Esophagus squamous epithelium (tissue), 5 donors: ENCODE measurements at places on chromosomes 1 and 21. TPM values are rescaled to one million over a fixed set of nuclear protein-coding genes. Genes with fewer than 3 reads are reported as not detected.
A peak's percentile ranks its signal among the peaks of the same experiment; 100 is the strongest.

DNA sequence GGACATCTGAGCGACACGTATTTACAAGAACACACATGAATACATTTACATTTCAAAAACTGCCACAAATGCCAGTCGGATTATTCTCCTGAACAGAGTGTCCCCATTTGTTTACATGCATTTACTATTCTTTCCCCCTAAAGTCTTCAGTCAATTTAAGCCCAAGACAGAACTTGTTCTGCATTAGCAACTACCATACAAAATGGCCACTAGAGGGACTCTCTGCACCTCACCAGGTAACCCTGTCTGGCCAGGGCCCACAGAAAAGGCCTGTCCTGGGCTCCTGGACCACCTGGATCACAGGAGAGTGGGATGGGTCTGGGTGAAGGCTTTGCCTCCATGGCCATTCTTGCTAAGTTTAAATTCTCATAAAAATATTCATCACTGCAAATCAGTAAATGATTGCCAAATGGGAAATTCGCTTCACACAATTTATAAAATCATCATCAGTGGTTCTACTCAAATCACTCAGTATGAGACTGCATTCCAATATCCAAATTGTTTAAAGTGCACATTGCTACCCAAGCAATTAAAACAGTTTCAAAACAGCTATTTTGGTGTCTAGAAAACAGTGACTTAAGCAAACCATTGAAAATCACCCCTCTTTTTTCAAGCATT is 12.5 kb upstream of the GUCA2A start:
- no peak overlapping the region for H3K4me3 ChIP-seq
- peaks cover 24% of the 10 kb centered on the region for H3K4me1 ChIP-seq
- no peak for DNase-seq
- H3K27me3 ChIP-seq = no peaks in the 10 kb centered on the region

DNA sequence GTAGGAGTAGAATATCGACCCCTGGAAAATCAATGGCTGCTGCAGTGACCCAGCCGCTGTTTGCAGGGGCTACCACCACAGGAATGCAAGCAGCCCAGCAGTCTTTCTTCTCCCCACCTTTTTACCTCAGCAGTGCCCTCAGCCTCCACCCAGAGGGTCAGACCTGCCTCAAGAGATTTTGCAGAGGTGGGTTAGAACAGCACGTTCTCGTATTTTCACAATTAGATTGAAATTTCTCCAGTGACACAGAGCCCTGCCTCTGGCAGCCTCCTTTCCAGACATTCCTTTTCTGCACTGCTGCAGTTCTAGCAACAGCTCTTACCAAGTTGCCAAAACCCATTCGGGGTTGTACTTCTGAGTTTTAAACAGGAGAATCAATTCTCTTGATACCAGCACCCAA is 38.3 kb upstream of the PIGV start:
- DNase-seq = no peak
- no peaks in the 10 kb centered on the region for H3K27me3 ChIP-seq
- no peaks in the 10 kb centered on the region for H3K36me3 ChIP-seq
- no peak overlapping the region for H3K4me3 ChIP-seq

DNA sequence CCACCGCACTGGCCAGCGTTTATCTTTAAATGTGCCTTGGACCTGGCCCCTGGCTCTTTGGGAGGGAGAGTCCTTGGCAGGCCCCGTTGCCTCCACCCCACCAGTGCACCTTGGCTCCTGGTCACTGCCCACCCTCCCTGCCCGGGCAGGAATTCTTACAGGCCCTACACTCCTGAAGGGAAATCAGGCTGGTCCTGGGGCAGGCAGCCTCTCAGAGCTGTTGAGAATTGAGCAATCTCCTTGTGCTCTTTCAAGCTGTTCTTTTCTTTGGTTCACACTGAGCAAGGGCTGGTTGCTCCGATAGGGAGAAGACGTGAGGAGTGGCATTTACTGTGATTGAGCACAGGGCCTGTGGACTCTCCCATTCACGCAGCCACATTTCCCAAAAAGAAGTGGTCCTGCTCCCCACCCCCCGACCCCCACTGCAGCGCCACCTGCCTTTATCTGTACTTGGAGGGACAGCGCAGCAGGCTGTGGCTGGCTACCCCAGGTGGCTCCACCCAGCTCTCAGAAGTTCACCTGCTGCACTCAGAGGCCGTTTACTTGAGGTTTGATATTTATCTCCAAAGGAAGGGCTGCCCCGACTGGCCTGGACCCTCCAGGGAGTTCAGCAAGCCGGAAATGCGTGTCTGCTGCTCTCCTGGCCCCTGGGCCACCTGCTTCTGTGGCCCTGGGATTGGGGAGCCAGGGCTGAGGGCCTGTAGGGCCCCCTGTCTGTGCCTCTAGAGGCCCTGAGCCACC is 47.8 kb downstream of the SKI start:
- H3K36me3 ChIP-seq = no peaks in the 10 kb centered on the region
- H3K4me3 ChIP-seq = no peak overlapping the region
- H3K27me3 ChIP-seq = no peaks in the 10 kb centered on the region
- peak overlapping the region; percentile 74 for H3K27ac ChIP-seq
- no peak for DNase-seq

DNA sequence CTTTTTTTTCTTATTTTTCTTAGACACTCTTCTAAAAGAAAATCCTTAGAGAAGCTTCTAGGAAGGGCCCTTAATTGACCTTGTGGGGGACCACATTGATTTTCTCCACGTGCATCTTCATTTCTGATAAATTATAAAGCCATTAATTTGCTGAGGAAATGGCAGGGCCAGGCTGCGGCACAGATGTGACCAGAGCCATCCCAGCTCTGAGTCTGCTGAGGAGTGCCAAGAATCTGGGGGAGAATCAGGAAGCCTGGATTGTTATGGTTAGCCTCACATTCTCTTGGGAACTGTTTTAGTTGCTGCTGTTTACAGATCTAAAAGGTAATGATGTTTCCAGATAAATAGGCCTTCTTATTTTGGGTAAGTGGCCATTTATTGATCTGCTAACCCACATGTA is 16.2 kb downstream of the PROX1 start:
- H3K4me3 ChIP-seq = no peak overlapping the region
- no peaks in the 10 kb centered on the region for H3K27me3 ChIP-seq
- DNase-seq = no peak
- no peaks in the 10 kb centered on the region for H3K4me1 ChIP-seq

- no peaks in the 10 kb centered on the region for H3K27me3 ChIP-seq
- no peak overlapping the region for H3K27ac ChIP-seq
- no peaks in the 10 kb centered on the region for H3K36me3 ChIP-seq
- no peak for DNase-seq
- peaks cover under 1% of the 10 kb centered on the region for H3K4me1 ChIP-seq
Observed at GRCh38 chr21:39644062-39644560, 31.4 kb downstream of the B3GALT5 start.

- H3K27ac ChIP-seq = no peak overlapping the region
- no peak for DNase-seq
- H3K27me3 ChIP-seq = no peaks in the 10 kb centered on the region
- no peak overlapping the region for H3K4me3 ChIP-seq
- no peaks in the 10 kb centered on the region for H3K4me1 ChIP-seq
Observed at GRCh38 chr21:22253761-22254160, 1255.6 kb downstream of the NCAM2 start.

GRCh38 chr1:177305040-177306018 is 134.6 kb downstream of the BRINP2 start:
- no peak overlapping the region for H3K4me3 ChIP-seq
- DNase-seq = no peak
- no peaks in the 10 kb centered on the region for H3K4me1 ChIP-seq
- H3K27me3 ChIP-seq = no peaks in the 10 kb centered on the region

DNA sequence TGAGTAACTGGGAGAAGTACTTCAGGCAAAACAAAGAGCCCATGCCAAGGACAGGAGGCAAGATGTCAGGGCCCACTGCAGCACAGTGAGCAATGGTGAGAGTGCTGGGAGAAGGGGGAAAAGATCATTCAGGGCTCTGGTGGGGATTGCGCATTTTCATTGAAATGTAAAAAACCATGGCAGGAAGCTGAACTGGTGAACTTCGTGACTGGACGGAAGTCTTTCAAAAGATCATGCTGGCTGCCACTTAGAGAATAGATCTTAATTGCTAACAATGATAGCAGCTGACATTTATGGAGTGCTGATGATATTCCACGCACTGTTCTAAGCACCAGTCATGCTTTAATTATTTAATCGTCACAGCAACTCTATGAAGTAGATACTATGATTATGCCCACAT is 107.0 kb downstream of the TGFBR3 start:
- H3K36me3 ChIP-seq = no peaks in the 10 kb centered on the region
- no peaks in the 10 kb centered on the region for H3K4me1 ChIP-seq
- no peak for DNase-seq
- peak overlapping the region; percentile 75 for H3K27ac ChIP-seq

DNA sequence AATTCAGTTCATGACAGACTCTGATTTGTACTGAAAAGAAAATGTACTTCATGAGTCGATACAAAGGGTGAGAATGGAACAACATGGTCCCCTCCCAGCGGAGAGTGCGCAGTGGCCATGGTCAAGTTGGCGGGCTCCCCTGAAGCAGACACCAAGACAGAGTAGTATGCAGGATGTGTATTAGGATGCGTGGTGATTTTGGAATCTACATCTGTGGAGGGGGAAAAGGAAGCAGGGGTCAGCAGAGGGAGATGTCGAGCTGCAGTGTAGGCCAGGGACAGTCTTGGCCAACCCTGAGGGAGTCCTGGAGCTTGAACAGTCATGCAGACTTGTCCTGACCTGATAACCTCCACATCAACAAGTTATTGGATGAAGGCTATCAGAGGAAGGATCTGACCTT is 481.0 kb downstream of the OMA1 start:
- no peaks in the 10 kb centered on the region for H3K4me1 ChIP-seq
- H3K27ac ChIP-seq = no peak overlapping the region
- no peak overlapping the region for H3K4me3 ChIP-seq
- DNase-seq = no peak

GRCh38 chr1:14659913-14660312 is 61.4 kb downstream of the KAZN start:
- no peak overlapping the region for H3K4me3 ChIP-seq
- H3K27me3 ChIP-seq = no peaks in the 10 kb centered on the region
- no peak overlapping the region for H3K27ac ChIP-seq
- H3K4me1 ChIP-seq = no peaks in the 10 kb centered on the region
- H3K36me3 ChIP-seq = no peaks in the 10 kb centered on the region

DNA sequence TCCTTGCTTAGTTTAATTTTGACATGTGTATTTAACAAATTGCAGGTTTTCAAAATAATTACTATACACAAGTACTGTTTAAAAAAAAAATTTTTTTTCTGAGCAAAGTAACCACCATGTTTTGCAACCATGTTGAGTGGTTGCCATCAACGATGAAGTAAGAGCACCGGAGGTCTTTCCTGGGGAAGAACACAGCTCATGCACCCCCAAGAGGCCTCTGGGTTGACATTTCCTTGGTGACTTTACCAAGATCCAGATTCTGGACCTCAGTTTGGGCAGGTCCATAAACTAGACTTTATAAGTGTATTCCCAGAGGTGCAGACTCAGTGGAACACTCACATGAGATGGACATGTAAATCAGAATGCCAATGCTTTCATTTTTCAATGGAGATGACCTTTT is 36.8 kb upstream of the RALGPS2 start:
- H3K4me1 ChIP-seq = no peaks in the 10 kb centered on the region
- no peak overlapping the region for H3K27ac ChIP-seq
- no peak overlapping the region for H3K4me3 ChIP-seq
- H3K27me3 ChIP-seq = no peaks in the 10 kb centered on the region

GRCh38 chr1:220291580-220291979 is 19.3 kb upstream of the RAB3GAP2 start:
- no peak for DNase-seq
- H3K4me1 ChIP-seq = no peaks in the 10 kb centered on the region
- H3K27me3 ChIP-seq = no peaks in the 10 kb centered on the region
- no peaks in the 10 kb centered on the region for H3K36me3 ChIP-seq
- H3K4me3 ChIP-seq = no peak overlapping the region

DNA sequence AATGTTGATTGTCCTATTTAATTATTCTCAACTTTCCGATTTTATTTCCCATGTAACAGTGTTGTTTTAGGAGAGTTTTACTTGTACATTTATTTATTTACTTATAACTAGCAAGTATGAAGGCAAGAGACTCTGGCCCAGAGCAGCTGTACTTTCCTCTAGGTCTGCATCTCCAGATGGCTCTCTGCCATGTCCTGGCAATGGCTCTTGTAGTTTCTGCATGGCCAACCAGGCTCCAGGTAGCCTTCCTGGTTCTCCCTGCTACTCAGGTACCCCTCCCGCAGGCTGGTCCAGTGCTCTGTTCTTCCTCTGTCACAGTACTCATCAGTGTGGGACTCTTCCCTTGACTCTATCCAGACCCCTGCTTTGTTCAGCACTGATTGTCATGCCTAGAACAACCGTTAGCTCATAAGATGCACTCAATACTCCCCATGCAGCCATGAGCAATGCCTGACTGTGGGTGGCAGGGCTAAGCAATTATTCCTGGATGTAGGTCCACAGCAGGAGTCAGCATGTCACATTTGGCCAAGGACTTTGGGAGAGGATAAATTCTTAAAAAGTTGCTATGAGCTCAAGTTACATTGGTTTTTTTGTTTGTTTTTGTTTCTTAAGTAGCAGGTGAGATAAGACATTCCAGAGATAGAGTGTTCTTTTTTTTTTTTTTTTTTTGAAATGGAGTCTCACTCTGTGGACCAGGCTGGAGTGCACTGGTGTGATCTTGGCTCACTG is 10.9 kb upstream of the IL20 start:
- H3K27ac ChIP-seq = no peak overlapping the region
- no peaks in the 10 kb centered on the region for H3K4me1 ChIP-seq
- no peaks in the 10 kb centered on the region for H3K36me3 ChIP-seq
- DNase-seq = no peak
- no peaks in the 10 kb centered on the region for H3K27me3 ChIP-seq

DNA sequence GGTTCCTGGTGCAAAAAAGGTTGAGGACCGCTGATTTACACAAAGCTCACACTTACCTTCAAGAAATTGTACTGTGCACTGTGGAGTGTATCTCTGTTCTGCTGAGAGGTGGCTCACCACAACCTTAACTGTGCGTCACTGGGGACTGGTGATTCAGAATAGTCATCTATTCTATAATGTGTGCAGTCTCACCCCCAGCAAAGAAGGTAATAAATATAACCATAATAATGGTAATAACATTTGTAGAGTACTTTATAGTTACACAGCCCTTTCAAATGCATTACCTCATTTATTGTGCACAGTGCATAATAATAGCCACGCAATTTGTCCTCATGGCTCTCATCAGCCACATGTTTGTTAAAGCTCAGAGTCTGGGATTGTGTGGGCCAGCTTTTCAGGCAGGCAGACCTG is 59.4 kb upstream of the DUSP10 start:
- no peak overlapping the region for H3K4me3 ChIP-seq
- H3K4me1 ChIP-seq = peaks cover 9% of the 10 kb centered on the region
- no peaks in the 10 kb centered on the region for H3K36me3 ChIP-seq
- H3K27ac ChIP-seq = no peak overlapping the region
- no peaks in the 10 kb centered on the region for H3K27me3 ChIP-seq
- DNase-seq = no peak

GRCh38 chr1:21861602-21862429 is 49.8 kb downstream of the LDLRAD2 start:
- H3K4me3 ChIP-seq = no peak overlapping the region
- peak overlapping the region; percentile 82 for H3K27ac ChIP-seq
- peaks cover 50% of the 10 kb centered on the region for H3K36me3 ChIP-seq

Gene LRRC71
- total RNA-seq = not detected

Gene CDCP2
- total RNA-seq = not detected

Gene PDC
- total RNA-seq = not detected

Gene RNF186
- not detected for total RNA-seq

Gene TSPEAR
- total RNA-seq = not detected

Gene MFAP2
- 4.2 TPM for total RNA-seq

Gene SRGAP2
- total RNA-seq = 23.5 TPM
